ENCODE measurements at places on chromosomes 13 and 19. TPM values are rescaled to one million over a fixed set of nuclear protein-coding genes. Genes with fewer than 3 reads are reported as not detected.

Gene LRP3
- 46.9 TPM for total RNA-seq

Gene BORCS8
- 20.5 TPM for total RNA-seq

Gene C19orf67
- 0.71 TPM for total RNA-seq

Gene FGF14
- 17.8 TPM for total RNA-seq

Gene IZUMO4
- 10.6 TPM for total RNA-seq

Gene ZSCAN5C
- 0.32 TPM for total RNA-seq

Gene MUC16
- not detected for total RNA-seq

Gene FFAR3
- total RNA-seq = not detected

Gene HSPH1
- total RNA-seq = 114 TPM

Gene INAFM1
- 65.0 TPM for total RNA-seq

Gene NCCRP1
- 0.61 TPM for total RNA-seq

Gene UPK1A
- total RNA-seq = not detected

Gene FPR2
- not detected for total RNA-seq

Gene FCGBP
- 0.49 TPM for total RNA-seq

Gene MIA
- total RNA-seq = not detected

Gene ACP5
- total RNA-seq = not detected

Gene CD37
- not detected for total RNA-seq

Gene CERS4
- 27.3 TPM for total RNA-seq

Gene IL4I1
- total RNA-seq = 0.59 TPM

Gene PTBP1
- total RNA-seq = 244 TPM

Gene NDUFB7
- total RNA-seq = 145 TPM

Gene TRPM4
- 54.1 TPM for total RNA-seq

Gene PTPRH
- total RNA-seq = 7.4 TPM

Gene TMC4
- total RNA-seq = not detected

Gene SYDE1
- total RNA-seq = 0.71 TPM

Gene TMEM190
- 3.7 TPM for total RNA-seq

Gene SPACA4
- total RNA-seq = not detected

Gene MTUS2
- 6.8 TPM for total RNA-seq

Gene PODNL1
- total RNA-seq = 8.9 TPM

Gene KIR2DL1
- total RNA-seq = not detected

Gene FAM124A
- 3.7 TPM for total RNA-seq

Gene ZNF813
- 5.2 TPM for total RNA-seq

Gene VSTM1
- total RNA-seq = not detected

Gene SLC25A41
- total RNA-seq = 0.29 TPM

Gene FUT2
- 0.22 TPM for total RNA-seq

Gene C19orf85
- total RNA-seq = not detected

Gene ERICH6B
- not detected for total RNA-seq

Gene OSCAR
- not detected for total RNA-seq

Gene ACP7
- total RNA-seq = not detected

Gene CBY2
- total RNA-seq = not detected

Gene PTGIR
- total RNA-seq = 0.27 TPM

Gene RFPL4A
- not detected for total RNA-seq

Gene ZNF628
- total RNA-seq = 13.7 TPM

Gene ZNF836
- 29.7 TPM for total RNA-seq

Gene CNFN
- total RNA-seq = 2.8 TPM

Gene RXFP2
- total RNA-seq = not detected

Gene NDUFA7
- total RNA-seq = 65.1 TPM

Gene ZNF577
- total RNA-seq = 14.3 TPM
